ENCODE measurements at places on chromosomes 4 and X.

DNA sequence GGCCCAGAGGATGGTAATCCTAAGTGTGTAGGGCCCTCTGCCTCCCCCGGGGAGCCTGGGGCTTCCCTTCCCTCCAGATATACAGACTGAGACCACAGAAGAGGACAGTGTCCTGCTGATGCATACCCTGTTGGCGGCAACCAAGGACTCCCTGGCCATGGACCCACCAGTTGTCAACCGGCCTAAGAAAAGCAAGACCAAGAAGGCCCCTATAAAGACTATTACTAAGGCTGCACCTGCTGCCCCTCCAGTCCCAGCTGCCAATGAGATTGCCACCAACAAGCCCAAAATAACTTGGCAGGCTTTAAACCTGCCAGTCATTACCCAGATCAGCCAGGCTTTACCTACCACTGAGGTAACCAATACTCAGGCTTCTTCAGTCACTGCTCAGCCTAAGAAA lies 1.9 kb downstream of the TRO start:
- peaks cover 6% of the 10 kb centered on the region for H3K4me1 ChIP-seq
- no peak for DNase-seq
- no peaks in the 10 kb centered on the region for H3K36me3 ChIP-seq
- no peak overlapping the region for H3K27ac ChIP-seq
- H3K27me3 ChIP-seq = no peaks in the 10 kb centered on the region

DNA sequence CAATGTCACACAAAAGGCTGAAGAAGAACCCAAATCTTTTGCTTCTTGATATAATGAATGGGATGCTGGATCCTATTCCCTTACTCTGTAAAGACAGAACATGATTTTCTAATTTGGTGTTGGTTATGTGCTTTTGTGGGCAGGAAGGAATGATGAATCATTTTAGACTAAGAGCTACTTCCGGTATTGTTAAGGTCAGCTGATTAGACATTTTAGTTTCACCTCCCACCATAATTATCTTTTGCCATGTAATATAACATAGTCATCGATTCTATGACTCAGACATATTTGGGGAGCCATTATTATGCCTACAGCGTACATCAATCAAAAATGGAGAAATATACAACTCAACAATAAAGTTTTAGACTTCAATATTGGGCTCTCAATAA lies 265.3 kb downstream of the ZNF674 start:
- no peak overlapping the region for H3K27ac ChIP-seq
- H3K36me3 ChIP-seq = no peaks in the 10 kb centered on the region
- no peaks in the 10 kb centered on the region for H3K4me1 ChIP-seq

- no peaks in the 10 kb centered on the region for H3K36me3 ChIP-seq
- no peaks in the 10 kb centered on the region for H3K27me3 ChIP-seq
- peaks cover 9% of the 10 kb centered on the region for H3K4me1 ChIP-seq
- H3K27ac ChIP-seq = no peak overlapping the region
- DNase-seq = no peak
These were observed 68.7 kb downstream of the ENPP6 start for GRCh38 chr4:184148738-184149637.

DNA sequence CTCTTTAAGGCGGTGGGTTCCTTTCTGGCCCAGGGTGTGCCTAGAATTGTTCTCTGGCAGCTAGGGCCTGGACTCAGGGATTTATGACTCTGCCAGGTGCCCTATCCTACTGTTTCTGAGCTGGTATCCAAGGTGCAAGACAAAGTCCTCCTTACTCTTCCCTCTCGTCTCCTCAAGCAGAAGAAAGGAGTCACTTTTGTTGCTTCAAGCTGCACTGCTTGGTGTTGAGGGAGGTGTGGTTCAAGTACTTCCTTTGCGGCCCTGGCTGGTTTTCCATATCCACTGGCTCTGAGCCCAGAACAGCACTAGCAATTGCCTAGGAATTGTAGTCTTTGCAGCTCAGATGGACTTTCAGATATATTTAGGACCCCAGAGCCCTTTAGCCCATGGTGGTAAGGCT lies 39.3 kb downstream of the RTL3 start:
- no peaks in the 10 kb centered on the region for H3K27me3 ChIP-seq
- no peak overlapping the region for H3K27ac ChIP-seq
- no peak for DNase-seq
- no peaks in the 10 kb centered on the region for H3K36me3 ChIP-seq
- H3K4me1 ChIP-seq = no peaks in the 10 kb centered on the region

DNA sequence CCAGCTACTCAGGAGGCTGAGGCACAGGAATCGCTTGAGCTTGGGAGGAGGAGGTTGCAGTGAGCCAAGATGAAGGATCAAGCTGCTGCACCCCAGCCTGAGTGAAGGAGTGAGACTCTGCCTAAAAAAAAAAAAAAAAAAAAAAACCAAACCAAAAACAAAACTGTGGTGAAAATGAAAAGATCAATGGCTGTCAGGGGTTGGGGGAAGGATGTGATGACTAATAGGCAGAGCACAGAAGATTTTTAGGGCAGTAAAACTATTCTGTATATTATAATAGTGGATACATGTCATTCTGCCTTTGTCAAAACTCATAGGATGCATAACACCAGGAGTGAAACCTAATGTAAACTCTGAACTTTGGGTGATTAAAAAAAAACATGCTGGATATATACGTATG lies 69.9 kb upstream of the ELOVL6 start:
- no peaks in the 10 kb centered on the region for H3K27me3 ChIP-seq
- no peaks in the 10 kb centered on the region for H3K36me3 ChIP-seq
- no peak for DNase-seq
- no peaks in the 10 kb centered on the region for H3K4me1 ChIP-seq
- H3K27ac ChIP-seq = no peak overlapping the region

DNA sequence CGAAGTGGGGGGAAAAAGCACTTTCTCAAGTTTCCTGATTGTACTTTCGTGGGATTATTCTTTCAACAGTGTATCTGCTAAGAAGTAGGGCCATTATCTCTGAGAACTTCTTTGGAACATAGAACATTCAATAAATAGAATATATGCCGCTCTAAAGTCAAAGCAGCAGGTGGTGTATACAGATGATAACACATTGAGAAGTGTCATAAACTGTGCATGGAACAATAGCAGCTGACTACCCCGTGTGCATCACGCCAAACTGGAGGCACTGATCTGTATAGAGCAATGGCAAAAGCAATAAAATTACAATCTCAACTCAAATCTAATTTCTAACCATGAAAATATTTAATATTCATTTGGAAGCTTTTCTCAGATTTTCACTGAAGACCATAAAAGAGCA lies 175.3 kb downstream of the DCTD start:
- peaks cover 11% of the 10 kb centered on the region for H3K4me1 ChIP-seq
- no peaks in the 10 kb centered on the region for H3K27me3 ChIP-seq
- no peak overlapping the region for H3K4me3 ChIP-seq

- no peaks in the 10 kb centered on the region for H3K4me1 ChIP-seq
- H3K4me3 ChIP-seq = no peak overlapping the region
- H3K27me3 ChIP-seq = no peaks in the 10 kb centered on the region
- no peak for DNase-seq
- no peaks in the 10 kb centered on the region for H3K36me3 ChIP-seq
These were observed 14.3 kb downstream of the FAM47B start for GRCh38 chrX:34956916-34957315.

DNA sequence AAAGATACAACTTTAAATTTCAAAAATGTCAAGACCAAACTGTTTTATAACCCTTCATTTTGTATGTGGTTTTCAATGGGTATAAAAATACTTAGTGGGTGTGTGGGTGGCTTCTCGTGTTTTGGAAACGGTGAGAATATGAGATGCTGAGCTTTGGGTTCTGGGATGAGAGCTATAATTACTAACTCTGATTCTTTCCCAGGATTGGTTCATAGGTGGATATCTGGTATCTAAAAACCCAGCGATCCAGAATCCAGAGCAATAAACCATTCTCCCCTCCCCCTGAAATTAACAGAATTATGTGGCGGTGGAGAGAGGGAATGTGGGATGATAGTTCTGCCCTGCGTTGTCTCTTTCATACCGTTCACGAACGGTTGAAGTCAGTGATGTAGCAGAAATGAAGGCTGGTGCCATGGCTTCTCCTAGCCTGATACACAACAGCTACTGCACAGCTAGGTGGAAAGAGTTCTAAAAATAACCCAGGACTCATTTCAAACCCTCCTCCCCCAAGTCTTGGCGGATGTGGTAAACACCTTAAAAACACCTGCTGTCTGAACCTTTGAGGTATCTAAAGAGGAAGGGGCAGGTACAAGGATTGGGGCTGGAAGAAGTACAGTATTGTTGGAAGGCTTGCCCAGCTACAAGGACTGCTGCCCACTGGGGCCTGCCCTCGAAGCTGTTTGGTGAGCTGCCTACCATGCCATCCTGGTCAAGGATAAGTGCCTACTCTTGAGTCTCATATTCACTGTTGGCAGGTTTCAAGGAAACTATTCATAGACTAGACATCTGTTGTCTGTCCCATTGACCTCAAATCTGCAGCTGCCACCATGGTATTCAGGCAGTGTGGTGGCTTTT lies 44.5 kb downstream of the SEPTIN11 start:
- no peaks in the 10 kb centered on the region for H3K27me3 ChIP-seq
- DNase-seq = no peak
- no peak overlapping the region for H3K4me3 ChIP-seq
- H3K27ac ChIP-seq = no peak overlapping the region

DNA sequence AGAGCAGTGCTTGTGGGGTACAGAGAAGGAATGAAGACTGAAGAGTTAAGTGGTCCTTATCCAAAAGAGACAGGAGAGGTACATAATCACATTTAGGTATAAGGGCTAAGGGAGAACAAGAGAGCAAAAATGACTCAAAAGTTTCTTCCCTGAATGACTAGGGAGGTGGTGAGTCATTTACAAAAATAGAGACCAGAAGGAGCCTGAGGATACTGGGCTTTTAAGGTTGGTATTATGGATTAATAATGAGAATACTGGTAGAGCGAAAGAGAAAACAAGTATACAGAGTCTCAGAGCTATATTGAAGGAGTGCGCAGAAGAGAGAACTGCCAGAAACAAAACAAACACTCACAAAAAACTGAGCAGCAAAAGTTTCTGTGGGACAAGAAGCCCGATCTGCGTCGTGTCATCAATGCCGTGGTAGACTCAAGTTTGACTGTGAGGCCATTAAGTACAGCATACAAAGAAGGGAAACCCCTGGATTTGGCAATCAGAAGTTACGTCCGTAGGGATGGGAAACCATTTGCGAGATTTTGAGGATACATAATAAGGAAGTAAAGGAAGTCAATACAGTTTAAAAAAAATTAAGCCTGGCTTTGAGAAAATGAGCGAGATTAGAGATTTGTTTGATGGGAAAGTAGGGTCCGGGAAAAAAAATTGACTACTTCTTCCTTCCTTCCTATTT lies 129.1 kb upstream of the STIM2 start:
- no peak for DNase-seq
- no peaks in the 10 kb centered on the region for H3K4me1 ChIP-seq
- H3K27ac ChIP-seq = no peak overlapping the region
- H3K27me3 ChIP-seq = no peaks in the 10 kb centered on the region
- H3K4me3 ChIP-seq = no peak overlapping the region

- H3K4me3 ChIP-seq = peak overlapping the region; percentile 91
- H3K27ac ChIP-seq = peak overlapping the region; percentile 93
- H3K27me3 ChIP-seq = no peaks in the 10 kb centered on the region
- H3K36me3 ChIP-seq = peaks cover 40% of the 10 kb centered on the region
- H3K4me1 ChIP-seq = peaks cover 13% of the 10 kb centered on the region
These were observed 25.9 kb downstream of the ZNF721 start for GRCh38 chr4:472881-473569.

DNA sequence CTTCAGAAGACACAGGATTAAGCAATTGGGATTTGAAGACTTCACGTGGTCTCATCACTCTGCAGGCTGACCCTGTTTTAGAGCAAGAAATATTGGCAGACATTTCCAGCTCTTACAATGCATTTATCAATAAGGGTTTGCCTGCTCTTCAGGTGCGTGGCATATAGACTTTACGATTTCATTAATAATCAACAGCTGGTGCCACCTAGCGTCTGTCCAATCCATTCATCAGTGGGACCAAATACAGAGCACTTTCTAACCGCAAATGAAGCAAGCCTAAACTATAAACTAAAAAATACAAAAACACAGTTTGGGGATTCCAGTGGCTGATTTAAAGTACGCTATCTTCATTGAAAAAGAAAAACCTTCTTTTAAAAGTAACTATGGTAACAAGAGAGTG lies 125.4 kb upstream of the DMD start:
- H3K4me3 ChIP-seq = no peak overlapping the region
- DNase-seq = no peak
- H3K27me3 ChIP-seq = no peaks in the 10 kb centered on the region
- no peaks in the 10 kb centered on the region for H3K4me1 ChIP-seq
- H3K27ac ChIP-seq = no peak overlapping the region
- H3K36me3 ChIP-seq = no peaks in the 10 kb centered on the region

- no peak overlapping the region for H3K4me3 ChIP-seq
- peaks cover 26% of the 10 kb centered on the region for H3K4me1 ChIP-seq
- H3K36me3 ChIP-seq = no peaks in the 10 kb centered on the region
- H3K27me3 ChIP-seq = no peaks in the 10 kb centered on the region
These were observed 395.1 kb downstream of the RAB28 start for GRCh38 chr4:13088726-13089658.

DNA sequence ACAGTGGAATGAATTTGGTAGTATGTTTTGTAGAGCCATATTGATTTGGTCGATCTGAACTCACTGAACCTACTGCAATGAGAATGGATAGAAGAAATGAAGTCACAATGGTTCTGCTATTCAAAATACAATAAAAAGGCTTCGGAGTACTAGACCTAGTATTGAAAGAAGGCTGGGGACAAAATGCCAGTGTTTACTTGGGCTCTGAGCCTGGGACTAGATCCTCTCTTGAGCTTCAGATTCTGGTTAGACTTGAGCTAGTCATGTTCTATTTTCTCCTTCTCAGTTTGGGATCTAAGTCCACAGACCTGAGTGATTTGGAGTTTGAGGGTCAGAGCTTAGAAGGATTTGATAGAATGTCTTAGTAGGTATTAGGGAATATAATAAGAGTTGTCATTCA lies 9.9 kb downstream of the INTS12 start:
- DNase-seq = no peak
- no peak overlapping the region for H3K4me3 ChIP-seq
- H3K27me3 ChIP-seq = no peaks in the 10 kb centered on the region
- H3K27ac ChIP-seq = no peak overlapping the region
- no peaks in the 10 kb centered on the region for H3K4me1 ChIP-seq

DNA sequence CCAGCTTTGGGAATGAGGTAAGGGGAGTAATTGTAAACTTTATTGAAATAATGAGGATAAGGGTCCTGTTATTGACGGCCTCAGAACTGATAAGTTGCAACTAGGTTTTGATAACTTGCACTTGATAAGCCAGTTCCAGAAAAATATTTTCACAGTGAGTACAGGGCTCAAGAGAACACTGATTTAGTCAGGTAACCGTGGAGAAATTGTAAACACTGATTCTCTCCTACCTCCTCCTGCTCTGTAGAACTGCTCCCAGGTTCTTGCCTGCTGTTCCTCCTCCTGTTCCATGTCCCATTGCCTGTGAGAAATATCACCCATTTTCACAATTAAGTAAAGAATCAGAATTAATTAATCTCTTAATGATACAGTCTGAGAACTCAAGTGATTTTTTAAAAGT lies 55.0 kb upstream of the CXXC4 start:
- DNase-seq = no peak
- H3K27ac ChIP-seq = no peak overlapping the region
- H3K4me3 ChIP-seq = no peak overlapping the region
- H3K4me1 ChIP-seq = no peaks in the 10 kb centered on the region
- H3K36me3 ChIP-seq = no peaks in the 10 kb centered on the region
- H3K27me3 ChIP-seq = no peaks in the 10 kb centered on the region
